NCI-H2081 treated with DMSO at 0.1 percent for 48 hours (cell line): ENCODE measurements at places on chromosomes 3 and 15.

DNA sequence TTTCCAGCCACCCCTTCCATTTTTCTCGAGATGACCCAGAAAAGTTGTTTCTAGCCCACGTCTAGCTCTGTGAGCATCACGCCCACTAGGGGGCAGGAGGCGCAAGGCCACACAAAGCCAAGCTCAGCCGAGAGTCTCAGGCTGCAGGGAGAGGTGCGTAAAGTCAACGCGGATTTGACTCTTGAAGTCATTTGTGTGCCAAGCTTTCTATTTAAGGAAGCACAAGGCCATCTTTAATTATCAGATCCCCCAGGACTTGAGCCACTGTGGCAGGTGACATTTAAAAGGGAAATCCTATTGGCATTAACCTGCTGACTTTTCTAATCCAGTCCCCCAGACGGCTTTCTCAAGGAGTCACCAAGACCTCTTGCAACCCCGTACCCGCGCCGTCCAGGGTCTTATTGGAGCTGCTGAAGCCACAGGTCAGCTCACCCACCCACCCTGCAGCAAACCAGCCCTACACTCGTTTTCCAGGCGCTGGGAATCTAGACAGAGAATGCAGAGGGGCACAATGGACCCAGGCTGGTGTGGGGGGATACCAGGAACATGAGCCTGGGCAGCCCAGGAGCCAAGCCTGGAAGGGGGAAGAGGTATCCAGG is 62.1 kb downstream of the CAPN7 start:
- DNase-seq, result peak; percentile 10

DNA sequence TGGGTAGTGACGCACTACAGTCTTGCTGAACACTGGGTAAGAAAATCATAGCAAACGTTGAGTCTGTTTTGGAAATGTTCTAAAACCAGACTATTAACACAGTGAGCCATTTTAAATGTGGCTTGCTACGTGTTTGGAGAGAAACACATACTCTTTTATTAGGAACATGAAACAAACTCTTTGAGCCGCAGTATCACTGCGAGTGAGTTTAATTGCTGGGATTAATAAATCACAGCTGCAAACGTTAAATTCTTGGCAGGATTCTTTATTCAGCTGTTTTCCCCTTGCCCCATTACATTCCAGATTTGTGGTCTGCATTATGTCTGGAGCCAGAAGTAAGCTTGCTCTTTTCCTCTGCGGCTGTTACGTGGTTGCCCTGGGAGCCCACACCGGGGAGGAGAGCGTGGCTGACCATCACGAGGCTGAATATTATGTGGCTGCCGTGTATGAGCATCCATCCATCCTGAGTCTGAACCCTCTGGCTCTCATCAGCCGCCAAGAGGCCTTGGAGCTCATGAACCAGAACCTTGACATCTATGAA is 33.6 kb downstream of the BTD start:
- DNase-seq, result no peak

DNA sequence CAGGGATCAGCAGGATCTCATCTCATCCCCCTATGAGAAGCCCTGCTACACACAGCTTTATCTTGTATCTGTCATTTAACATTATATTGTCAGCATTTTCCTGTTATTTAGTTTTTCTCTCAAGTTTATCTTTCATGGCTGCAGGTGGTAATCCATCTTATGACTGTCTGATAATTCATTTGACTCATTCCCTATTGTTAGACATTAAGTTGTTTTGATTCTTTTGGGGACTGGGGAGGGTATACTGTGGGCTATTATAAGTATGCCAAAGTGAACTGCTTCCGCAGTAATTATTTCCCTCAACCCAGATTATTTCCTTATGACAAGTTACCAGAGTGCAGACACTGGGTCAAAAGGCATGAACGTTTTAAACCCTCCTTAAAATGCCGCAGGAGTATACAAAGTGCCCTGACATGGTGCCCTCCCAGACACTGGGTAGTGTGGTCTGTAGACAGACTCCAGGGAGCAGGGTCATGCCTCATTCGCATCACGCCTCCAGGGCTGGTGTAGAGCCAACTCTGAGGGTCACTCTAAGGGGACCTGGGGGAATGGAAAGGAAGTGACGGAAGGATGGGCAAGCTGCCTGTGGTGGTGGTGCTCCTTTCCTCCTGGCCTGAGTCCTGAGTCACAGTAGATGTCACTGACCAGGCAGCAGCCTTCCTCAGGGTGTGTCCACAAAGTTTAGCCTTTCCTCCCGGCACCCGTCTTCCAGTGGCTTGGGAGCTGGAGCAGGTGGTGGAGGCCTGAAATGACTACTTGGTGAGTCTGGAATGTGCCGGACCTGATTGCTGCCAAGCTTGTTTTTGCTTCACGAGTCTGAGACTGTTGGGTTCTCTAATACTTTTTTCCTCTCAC is 11.6 kb downstream of the GPR160 start:
- DNase-seq, result no peak

GRCh38 chr3:179765396-179765795 is 112.6 kb downstream of the USP13 start:
- no peak for DNase-seq

DNA sequence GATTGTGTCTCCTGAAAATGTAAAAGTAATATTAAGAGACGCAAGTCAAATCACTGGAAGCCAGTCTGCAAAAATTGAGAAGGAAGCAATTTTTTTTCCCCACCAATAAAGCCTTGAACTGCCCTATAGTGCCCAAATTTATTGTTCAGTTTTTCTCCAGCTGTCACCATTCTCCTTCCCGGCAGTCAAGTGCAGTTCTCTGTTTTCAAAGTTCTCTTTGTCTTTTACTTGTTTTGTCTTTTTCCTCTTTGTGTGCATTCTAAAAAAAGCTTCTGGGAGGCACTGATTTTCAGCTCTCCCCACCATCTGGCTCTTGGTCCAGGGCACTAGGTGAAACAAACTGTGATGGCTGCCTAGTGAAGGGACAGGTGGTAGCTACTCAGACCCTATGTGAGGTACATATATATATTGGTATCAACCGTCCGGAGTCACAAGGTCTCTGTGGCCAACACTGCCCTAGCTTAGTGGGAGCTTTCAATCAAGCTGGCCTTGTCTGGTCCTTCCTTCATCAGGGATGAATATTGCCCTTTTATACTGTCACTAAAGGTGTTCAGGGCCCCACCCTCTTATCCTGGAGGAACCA is 6.1 kb upstream of the CLRN1 start:
- DNase-seq, result no peak
